ENCODE measurements at places on chromosomes 11 and 22.

GRCh38 chr22:24495365-24495675, 188 bp downstream of the UPB1 start:
- no peak for DNase-seq

DNA sequence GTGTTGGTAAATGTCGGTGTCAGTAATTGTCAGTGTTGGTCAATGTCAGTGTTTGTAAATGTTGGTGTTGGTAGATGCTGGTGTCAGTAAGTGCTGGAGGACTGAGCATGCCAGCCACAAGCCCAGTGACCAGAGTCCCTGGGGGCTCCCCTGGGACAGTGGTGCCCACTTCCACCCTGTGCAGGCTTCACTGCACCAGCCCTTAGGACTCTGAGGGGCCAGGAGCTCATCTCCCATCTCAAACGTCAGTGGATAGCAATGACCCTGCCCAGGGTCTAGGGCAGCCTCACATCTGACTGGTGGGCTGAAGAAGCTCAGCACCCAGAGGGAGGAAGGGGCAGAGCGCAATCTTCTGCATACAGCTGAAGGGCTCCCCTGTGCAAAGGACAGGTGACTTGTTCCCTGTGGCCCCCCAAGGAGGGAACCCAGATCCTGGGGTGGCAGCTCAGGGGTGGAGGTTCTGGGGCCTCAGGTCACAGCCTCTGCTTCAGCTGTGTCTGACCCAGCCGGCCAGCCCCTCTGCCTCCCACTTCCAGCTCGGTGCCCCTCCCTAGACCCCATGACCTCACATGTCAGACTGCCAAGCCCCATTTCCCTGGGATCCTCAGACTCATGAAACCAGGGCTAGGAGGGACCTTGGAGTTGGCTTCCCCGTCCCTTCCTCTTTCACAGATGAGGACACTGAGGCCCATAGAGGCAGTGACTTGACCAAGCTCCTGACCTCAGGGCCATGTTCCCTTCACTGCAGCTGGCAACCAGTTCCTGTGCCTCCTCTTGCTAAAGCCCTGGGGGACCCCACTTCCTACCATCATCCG, 138.4 kb downstream of the CRYBB2 start:
- DNase-seq = no peak

- DNase-seq = no peak
Observed at GRCh38 chr22:25654676-25655075, 87.3 kb upstream of the MYO18B start.

DNA sequence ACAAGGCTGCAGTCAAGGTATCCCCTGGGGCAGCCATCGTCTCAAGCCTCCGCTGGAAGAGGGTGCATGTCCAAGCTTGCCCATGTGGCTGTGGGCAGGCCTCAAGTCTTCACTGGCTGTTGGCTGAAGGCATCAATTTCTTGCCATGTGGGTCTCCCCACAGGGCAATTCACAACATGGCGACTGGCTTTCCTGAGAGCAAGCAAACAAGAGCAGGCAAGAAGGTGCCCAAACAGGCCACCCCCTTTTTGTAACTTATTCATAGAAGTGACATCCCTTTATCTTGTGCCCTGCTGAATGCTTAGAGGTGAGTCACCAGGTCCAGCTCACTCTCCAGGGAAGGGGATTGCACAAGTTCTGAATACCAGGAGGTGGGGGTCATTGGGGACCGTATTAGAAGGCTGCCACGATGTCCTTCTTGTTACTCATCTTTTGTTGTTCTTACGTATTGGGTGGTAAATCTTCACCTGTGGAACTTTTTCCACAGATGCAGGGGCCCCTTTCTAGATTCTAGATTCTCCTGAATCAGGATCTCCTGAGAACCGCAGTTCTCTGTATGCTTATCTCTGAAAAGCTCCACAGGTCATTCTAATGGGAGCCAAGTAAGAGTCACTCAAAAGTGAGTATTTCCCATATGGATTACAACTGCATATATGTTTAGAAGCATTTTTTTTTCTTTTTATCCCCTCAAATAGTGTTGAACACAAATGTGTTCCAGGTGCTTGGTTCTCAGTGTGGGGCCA, 44.2 kb upstream of the MICAL2 start:
- no peak for DNase-seq

- peak; percentile 87 for DNase-seq
Observed at GRCh38 chr11:64894070-64894811, 15.8 kb upstream of the EHD1 start.

DNA sequence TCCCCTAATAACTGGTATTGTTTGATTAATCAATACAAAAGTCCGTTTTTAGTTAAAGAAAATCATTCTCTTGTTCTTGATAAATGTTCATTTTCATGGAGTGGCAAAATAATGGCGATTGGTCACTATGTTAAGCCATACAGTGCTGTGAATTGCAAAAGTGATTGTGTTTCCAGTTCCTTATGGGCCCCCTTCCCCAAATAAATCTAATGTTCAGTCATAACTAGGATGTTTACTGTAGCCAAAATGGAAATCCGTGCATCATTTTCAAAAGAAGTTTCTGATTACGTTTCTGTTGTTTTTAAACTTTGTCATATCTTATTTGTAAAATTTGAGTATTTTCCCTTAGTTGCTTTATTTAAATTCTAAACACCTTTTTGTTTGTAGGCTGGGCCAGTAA, 845 bp downstream of the RBM7 start:
- DNase-seq = no peak

DNA sequence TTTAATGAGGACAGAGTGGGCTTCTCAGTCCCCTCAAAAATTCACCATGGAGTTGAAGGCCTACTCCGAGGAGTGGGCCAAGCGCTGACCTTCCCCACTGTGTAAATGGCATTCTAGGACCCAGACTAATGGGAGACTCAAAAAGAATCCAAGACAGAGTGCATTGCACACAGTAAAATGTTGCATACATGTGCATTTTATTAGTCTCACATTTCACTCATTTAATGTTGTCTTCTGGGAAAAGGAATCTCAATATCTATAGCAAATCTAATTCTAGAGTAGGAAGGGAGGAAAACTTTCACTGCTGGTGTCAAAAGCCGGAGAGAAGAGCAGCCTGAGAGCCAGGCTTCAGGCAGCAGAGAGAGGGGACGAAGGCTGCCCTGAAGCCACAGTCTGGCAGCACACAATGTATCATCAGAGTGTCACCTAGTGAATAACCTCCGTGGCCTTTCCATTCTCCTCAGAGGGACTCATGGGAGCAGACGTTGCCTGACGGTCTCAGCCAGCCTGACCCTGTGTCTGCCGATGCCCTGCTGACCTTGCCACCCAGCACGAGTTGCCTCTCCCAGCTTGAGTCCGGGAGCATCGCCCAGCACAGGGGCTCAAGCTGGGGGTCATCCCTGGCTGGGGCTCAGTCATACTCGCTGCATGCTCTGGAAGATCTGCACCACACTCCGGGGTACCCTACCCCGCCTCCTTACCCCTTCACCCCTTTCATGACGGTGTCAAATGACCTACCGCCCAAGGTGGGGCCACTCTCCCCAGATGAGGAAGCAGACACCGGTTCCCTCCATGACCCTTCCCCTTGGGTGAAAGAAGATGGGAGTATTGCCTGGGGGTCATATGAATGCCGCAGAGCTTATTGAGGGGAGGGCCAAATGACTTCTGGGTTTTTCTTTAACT, 12.9 kb upstream of the POU2AF3 start:
- DNase-seq = no peak

DNA sequence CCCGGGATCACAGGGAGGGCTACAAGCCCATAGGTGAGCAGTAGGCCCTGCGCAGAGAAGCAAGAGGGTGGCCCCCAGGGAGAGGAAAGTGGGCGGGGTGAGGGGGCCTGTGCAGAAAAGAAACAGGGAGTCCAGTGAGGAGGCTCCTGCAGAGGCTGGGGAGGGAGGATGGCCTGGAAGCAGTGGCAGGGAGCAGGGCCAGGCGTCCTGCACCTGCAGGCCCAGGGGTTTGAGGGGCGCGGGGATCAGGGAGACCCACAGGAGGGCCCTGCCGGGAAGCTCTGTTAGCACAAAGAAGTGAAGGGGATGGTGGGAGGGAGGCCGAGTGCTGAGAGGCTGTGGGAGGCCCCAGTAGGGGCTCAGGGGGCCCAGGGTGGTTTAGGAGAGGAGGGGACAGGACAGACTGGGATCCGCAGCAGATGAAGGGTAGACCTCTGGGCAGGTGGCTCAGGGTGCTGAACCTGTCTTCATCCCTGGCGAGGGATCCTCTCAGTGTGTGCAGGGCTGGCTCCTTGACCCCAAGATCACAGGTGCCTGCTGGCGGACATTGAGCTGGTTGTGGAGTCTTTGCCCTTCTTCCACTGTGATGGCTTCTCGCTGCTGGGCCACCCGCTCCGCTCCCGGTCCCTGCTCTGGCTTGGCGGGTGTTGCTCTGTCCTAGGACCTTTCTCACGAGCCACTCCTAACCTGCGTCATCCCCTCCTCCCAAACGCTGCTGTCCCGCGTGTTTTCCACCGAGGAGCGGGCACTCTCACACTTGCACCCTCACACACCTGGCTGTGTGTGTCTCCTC, 31.8 kb upstream of the CELSR1 start:
- DNase-seq = no peak

- no peak for DNase-seq
Observed at GRCh38 chr22:25406510-25407210, 157.8 kb upstream of the GRK3 start.

DNA sequence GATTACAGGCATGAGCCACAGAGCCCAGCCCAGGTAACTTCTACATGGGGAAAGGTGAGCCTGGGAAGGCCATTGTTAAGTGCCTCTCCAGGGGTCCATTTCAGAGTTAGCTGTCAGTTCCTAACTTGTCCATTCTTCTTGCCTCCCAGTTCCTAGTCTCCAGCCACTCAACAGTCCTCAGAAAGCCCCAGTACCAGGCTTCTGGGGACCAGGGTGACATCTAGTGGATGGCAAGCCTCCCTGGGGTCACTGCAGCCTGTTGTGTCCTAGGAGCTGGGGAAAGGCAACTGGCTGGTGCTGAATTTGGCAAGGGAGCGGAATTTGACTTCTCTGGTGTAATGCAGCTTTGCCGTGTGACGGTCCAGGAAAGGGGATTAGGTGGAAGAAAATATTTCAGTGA, 2.1 kb downstream of the LGALS12 start:
- DNase-seq = no peak

- DNase-seq = no peak
Observed at GRCh38 chr11:121561240-121561639, 108.5 kb upstream of the SORL1-AS1 start.

- no peak for DNase-seq
Observed at GRCh38 chr11:124898711-124899110, 1.0 kb upstream of the ROBO4 start.

DNA sequence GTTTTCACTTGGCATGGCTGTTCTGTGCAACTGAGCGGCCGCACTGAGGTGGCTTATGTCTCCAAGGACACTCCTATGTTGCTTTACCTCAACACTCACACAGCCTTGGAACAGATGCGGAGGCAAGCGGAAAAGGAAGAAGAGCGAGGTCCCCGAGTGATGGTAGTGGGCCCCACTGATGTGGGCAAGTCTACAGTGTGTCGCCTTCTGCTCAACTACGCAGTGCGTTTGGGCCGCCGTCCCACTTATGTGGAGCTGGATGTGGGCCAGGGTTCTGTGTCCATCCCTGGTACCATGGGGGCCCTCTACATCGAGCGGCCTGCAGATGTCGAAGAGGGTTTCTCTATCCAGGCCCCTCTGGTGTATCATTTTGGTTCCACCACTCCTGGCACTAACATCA, 2.1 kb downstream of the CLP1 start:
- no peak for DNase-seq

- DNase-seq = no peak
Observed at GRCh38 chr11:62125316-62125715, 1.5 kb downstream of the INCENP start.

DNA sequence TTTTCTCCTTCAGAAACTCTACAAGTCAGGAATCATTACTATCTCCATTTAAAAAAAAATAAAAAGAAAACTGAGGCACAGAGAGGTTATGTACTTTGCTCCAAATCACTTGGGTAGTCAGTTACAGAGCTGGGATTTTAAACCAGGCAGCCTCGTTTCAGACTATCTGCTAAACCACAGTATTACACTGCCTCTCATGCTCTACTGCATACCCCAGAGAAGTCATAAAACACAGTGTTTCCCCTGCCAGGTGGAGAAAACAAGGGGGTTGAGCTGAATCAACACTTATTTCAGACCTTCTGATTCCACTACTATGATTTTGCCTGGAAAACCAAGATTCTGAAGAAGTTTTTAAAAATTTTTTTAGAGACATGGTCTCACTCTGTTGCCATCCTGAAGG, 132.9 kb upstream of the POU2AF2 start:
- DNase-seq = no peak

GRCh38 chr22:45602004-45602733, 69.5 kb upstream of the ATXN10 start:
- no peak for DNase-seq

DNA sequence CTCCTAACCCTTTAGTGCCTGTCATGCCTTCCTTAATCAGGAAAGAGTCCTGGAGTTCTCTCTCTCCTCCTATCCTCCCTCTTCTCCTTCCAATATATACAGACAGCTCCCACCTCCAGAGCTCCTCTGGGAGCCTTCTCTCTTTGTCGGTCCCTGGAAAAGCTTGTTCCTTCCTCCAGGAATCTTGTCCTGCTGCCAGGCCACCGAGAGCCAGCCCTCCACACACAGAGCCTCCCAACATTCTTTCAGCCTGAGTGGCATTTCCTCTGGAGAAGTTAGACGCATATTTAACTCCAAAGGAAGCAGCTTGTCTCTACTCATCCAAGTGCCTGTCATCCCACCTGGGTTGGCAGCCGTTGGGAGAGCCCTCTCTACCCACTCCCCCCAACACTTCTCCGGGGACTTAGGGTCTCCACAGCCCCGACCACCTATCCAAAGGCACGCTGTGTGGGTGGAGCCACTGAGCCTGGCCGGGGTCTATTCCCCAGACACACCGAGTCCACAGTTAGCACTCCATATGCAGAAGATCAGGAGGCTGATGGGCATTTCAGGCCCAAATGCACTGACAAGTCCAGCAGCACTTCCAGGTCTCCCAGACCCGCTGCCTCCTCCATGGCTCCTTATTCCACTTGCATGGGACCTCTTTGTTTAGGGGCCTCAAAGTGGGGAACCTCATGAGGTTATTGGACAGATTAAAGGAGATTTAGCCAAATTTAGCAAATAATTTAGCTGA, 31.1 kb downstream of the DKK3 start:
- no peak for DNase-seq

- no peak for DNase-seq
Observed at GRCh38 chr11:117378976-117379865, 51.6 kb downstream of the CEP164 start.

- no peak for DNase-seq
Observed at GRCh38 chr22:37228106-37229011, 15.7 kb downstream of the RAC2 start.

GRCh38 chr11:128399251-128400121, 187.9 kb downstream of the ETS1 start:
- no peak for DNase-seq

DNA sequence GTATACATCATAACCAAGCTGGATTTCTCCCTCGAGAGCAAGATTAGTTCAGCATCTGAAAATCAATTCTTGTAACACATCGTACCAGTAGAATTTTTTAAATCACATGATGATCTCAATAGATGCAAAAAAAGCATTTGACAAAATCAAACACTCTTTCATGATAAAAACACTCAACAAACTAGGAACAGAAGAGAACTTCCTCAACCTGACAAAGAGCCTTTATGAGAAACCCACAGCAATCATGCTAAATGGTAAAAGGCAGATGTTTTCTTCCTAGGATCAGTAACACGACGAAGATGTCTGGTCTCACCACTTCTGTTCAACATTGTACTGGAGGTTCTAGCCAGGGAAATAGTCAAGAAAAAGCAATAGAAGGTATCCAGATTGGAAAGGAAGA, 34.1 kb upstream of the TMPRSS4 start:
- DNase-seq = no peak

Measured in activated T-cell treated with anti-CD3 and anti-CD28 coated beads for 48 hours (primary cell).